ENCODE measurements at places on chromosomes 12 and 14. TPM values are rescaled to one million over a fixed set of nuclear protein-coding genes. Genes with fewer than 3 reads are reported as not detected.

Gene SERPINA10
- polyA plus RNA-seq, result 0.13 TPM

Gene ADSS1
- polyA plus RNA-seq, result 12.6 TPM

Gene GPRC5D
- polyA plus RNA-seq, result 0.72 TPM

GRCh38 chr12:117013726-117014125 is 85.5 kb downstream of the TESC start:
- DNase-seq, result no peak

DNA sequence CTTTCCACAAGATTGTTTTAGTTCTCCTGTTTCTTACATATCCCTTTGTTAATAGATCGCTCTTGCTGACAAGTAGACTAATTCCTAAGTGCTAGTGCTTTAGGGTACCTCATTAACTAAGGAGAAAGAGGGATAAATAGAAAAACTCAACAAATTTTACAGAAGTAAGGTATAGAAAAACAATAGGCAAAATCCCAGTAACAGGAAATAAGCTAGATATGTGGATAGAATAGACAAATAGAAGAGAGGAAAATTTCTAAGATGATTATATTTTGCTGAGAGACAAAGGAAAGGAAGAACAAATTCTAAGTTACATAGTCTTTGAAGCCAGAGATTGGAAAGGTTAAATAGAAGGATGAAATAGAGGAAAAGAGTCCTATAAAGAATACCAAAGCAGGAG is 1.0 kb downstream of the CD69 start:
- DNase-seq, result no peak

DNA sequence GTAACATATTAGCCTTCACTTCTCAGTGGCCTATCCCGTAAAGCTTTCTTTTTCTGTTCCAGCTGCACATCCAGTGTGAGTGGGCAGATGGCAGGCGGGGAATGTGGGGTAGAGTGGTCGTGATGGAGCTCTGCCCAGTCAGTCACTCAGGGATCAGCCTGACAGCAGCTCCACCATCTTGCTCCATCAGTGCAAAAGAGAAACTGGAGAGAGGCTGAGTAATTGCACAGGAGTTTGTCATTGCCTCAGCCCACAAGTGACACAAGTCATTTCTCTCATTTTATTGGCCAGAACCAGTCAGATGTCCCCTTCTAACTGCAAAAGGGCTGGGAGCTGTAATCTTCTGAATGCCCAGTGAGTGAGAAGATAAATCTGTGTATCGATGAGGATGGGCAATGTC is 66.5 kb downstream of the ATP23 start:
- DNase-seq, result no peak

DNA sequence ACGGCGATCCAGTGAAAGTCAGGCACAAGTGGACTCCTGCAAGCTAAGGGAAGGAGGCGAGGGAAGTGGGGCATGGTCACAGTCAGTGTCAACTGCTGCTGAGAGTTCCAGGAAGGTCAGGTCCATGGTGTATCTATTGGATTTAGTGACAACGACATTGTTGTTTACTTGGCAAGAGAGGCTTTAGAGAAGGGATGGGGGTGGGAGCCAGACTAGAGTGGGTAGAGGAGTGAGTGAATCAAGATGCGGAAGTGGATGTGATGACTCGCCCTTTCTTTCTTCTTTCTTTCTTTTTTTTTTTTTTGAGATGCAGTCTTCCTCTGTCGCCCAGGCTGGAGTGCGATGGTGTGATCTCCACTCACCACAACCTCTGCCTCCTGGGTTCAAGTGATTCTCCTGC is 12.5 kb downstream of the P2RX7 start:
- DNase-seq, result no peak
